NAMALWA (cell line): ENCODE measurements at places on chromosomes 7 and 10.

GRCh38 chr7:31747553-31747952, 60.5 kb downstream of the PPP1R17 start:
- DNase-seq = no peak

DNA sequence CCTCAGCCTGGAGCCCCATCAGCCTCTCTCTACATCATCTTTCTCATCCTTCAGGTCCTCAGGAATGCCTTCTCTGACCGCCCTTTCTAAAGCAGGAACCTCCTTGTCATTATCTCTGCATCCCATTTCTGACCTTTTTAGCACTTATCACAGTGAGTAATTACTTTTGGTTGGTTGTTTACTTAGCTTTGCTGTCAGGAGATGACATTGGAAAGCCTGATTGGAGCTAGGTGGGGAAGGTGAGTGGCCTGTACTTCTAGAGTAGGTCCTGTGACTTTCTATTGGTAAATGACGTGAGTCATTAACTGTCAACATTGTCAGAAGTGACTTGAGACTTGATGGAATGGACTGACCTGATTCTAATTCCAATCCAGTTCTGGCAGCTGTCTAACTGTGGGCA, 9.3 kb upstream of the SLC25A13 start:
- no peak for DNase-seq

DNA sequence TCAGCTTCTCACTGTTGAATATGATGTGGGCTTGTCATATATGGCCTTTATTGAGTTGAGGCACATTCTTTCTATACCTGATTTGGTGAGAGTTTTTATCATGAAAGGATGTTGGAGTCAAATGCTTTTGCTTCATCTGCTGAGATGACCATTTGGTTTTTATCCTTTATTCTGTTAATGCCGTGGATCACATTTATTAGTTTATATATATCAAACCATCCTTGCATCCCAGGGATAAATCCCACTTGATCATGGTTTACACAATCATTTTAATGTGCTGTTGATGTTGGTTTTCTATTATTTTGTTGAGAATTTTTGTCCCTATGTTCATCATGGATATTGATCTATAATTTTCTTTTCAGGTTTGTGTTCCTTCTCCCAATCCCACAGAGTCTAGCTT, 67.0 kb downstream of the EBLN1 start:
- DNase-seq = no peak

DNA sequence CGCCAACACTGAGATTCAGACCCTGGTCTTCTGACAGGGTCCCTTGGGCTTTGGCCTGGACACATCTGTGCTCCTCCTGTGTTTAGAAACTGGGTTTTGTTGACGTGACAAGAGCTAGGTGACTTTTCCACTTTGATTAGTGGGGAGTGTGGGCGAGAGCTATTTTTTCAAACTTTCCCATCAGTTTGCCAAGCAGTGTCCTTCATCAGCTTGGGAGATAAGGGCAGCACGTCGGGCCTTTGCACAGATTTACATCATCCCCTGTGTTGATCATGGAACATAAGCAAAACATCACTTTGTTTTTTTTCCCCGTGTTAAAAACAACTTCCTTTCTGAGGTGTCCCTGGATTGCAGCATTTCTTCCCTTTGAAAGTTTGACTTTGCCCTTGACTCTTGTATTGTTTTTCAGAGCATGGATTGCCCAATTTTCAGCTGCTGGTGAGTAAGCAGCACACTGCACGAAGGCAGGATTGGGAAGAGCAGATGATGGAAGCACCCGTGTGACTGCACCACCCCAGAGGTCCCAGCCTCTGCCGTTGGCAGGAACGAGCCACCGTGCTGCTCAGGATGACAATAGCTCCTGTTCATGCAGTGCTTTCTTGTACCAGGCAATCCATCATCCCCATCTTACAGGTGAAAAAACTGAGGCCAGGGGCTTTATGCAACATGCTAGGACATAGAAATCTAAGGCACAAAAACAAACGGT, 6.4 kb upstream of the IGFBP1 start:
- DNase-seq = no peak

DNA sequence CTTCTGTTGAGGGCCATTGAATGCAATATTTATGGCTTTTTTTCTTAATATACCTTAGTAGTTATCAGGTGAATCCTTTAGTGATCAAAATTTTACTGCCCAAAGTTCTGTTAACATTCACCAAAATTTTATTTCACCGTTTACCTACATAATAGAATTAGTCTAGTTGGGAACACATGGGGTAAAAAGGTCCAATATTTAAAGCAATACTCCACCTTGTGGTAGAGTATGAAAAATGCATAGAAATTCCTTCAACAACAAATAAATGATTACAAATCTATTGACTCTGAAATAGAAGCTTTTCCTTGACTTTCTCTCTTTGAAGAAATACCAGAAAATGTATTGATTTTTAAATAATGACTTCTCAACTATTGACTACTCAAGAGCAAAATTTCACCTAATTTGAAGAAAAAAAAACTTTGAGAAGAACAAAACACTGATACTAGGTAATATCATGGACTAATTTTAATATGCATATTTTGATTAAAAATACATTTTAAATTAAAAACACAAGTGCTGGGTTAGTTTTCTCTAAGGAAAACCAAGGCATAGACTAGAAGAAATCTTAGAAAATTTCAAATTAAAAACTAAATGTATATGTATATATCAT, 43.3 kb downstream of the POLR1F start:
- peak; percentile 72 for DNase-seq

DNA sequence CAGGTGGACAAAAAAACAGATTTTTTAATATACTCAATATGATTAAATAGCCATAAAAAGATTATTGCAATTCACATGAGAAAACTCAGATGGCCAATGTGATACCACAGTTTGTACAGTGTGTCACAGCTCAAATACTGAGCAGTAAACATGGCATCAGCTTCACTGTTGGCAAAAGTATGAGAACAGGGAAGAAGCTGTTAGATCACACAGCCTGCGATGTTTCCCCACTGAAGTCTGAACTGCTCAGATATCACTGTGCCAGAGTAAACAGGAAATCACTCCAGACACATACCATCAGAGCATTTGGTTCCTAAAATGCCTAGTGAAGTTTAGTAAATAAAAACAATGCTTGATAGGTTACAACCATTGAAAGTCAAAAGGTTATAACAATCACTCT, 347.8 kb downstream of the ETV1 start:
- DNase-seq = peak; percentile 9

DNA sequence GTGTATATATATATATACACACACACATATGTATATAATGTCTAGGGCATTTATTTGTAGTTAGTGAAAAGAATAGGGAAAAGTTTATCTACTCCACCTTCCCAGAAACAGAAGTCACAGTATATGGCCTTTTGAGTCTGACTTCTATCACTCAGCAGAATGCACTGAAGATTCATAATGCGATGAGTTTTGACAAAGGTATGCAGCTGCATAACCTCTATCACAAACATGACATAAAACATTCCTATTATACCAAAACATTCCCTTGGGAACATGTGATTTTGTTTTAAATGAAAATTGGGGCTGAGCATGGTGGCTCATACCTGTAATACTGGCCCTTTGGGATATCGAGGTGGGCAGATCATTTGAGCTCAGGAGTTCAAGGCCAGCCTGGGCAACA, 137.3 kb upstream of the EEPD1 start:
- no peak for DNase-seq

- DNase-seq = no peak
These were observed 23.8 kb downstream of the TMEM196 start for GRCh38 chr7:19749658-19750057.

DNA sequence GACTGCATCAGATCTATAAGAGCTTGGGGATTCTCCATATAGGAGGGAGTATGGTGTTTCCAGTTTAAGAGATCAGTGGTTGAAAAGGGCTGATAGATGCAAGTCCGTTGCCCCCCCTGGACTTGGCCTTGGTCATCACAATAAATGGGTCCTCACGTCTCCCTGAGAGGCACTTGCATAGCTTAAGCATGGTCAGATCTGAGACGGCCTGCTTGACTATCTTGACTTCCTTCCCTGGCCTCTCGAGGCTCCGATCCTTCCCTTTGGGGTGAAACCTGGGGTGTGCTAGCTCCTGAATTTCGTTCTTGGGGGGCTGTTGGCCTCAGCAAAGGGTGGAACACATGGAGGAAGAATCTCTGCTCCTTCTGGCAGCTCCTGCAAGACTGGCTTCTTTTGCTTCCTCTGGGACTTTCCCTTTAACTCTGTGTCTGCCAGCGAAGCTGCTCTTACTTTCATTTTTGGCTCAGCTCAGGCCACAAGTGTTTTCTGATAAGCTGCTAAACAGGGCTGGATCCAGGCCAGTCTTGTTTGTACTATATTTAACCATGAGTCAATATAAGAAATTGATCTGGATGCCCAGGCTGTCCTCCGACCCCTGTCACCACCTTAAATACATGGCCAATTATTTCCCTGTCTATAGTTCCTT, 11.2 kb upstream of the ZNF485 start:
- DNase-seq = peak; percentile 40

DNA sequence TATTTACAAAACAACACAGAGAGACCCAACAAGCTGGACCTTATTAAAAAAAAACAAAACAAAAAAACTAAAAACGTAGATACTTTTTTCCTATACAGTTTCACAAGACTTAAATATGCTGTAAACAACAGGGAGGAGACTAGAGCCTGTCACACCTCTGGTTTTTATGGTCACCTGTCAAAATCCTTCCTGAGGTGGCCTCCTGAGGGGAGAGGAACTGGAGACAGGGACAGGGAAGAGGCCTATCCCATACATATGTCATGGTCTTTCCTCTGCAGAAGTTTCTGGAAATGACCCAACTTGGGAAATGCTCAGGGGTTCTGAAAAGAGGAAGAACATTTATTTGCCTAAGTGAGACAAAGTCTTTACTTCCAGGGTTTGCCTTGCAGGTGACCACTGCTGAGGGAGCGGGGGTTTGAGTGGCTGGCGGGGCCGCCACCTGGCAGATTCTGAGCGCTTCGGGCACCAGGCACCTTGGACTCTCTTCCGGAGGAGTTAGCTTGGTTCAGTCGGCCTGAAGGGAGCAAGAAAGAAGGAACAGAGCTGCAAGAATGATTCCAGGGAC, 18.3 kb downstream of the CPA1 start:
- DNase-seq = no peak

GRCh38 chr7:102122026-102122425, 164.6 kb upstream of the SH2B2 start:
- peak; percentile 35 for DNase-seq
